ENCODE measurements at places on chromosomes 4 and X. TPM values are rescaled to one million over a fixed set of nuclear protein-coding genes. Genes with fewer than 3 reads are reported as not detected.

The C4orf51 gene
- total RNA-seq: not detected

The LAP3 gene
- total RNA-seq: 88.7 TPM

The GRPR gene
- total RNA-seq: 0.21 TPM

The GUCY1A1 gene
- 6.4 TPM for total RNA-seq

The SSX1 gene
- not detected for total RNA-seq

The NPNT gene
- not detected for total RNA-seq

The RASSF6 gene
- 0.10 TPM for total RNA-seq

The UGT2A3 gene
- total RNA-seq: not detected

The MUC7 gene
- total RNA-seq: not detected

The HERC3 gene
- total RNA-seq: 50.2 TPM

The SLC26A1 gene
- 0.10 TPM for total RNA-seq

The FAM120C gene
- 5.1 TPM for total RNA-seq

The P2RY4 gene
- not detected for total RNA-seq

The CCKAR gene
- total RNA-seq: not detected

The VMA21 gene
- 27.9 TPM for total RNA-seq

The PGAM4 gene
- not detected for total RNA-seq

The BEX5 gene
- total RNA-seq: 6.8 TPM

The ERCC6L gene
- total RNA-seq: 1.6 TPM

The LUZP4 gene
- not detected for total RNA-seq

The C4orf33 gene
- 14.6 TPM for total RNA-seq

The CSAG1 gene
- not detected for total RNA-seq

The CCDC110 gene
- total RNA-seq: not detected

The LNX1 gene
- total RNA-seq: not detected
